ENCODE measurements at places on chromosomes 1 and 21.

GRCh38 chr1:171110621-171111326 lies 20.1 kb downstream of the FMO3 start:
- DNase-seq = no peak

GRCh38 chr1:57400048-57400447 lies 23.8 kb downstream of the DAB1 start:
- no peak for DNase-seq

DNA sequence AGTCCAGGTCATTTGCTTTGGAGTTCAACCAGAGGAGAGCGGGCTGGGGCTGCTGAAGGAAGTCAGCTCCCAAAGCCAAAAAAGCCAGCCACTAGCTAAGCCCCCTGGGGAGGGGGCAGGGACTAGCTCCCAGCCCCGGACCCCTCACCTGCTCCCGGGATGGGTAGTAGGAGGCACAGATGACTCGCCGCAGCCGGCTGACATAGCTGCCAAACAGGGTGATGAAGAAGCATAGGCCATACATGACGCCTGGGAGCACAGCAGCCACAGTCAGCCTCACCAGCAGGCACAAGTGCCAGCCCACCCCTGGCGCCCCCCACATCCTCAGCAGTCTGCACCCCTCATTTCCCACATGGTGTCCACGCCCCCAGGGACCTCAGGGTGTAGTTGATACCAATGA lies 7.4 kb downstream of the DCST2 start:
- DNase-seq = no peak

- no peak for DNase-seq
These were observed 31.9 kb downstream of the GDAP2 start for GRCh38 chr1:117897551-117897950.

DNA sequence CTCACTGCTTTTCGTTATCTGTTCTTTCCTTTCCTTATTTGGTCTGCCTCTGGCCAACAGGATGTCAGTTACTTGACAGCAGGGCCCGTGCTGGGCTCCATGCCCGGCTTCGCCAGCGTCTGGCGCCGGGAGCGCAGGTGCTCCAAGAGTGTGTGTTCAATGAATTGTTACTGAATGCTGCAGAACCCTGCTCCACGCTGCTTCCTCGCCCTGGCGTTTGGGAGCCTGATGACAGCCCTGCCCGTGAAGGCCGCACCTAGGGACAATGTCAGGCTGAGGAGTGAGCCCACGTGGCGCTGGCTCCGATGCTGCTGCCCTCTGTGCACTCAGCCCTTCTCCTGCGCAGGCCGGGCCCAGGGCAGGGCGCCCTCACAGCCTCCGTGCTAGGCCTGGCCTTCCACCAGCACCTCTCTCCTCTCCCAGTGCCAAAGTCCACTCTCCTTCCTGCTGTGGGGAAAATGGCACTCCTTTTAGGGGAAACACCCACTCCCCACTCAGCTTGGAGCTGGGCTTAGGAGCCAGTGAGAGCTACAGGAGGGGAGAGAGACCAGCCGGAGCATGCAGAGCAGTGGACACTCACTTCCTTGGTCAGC lies 51.4 kb downstream of the ACBD3 start:
- no peak for DNase-seq

DNA sequence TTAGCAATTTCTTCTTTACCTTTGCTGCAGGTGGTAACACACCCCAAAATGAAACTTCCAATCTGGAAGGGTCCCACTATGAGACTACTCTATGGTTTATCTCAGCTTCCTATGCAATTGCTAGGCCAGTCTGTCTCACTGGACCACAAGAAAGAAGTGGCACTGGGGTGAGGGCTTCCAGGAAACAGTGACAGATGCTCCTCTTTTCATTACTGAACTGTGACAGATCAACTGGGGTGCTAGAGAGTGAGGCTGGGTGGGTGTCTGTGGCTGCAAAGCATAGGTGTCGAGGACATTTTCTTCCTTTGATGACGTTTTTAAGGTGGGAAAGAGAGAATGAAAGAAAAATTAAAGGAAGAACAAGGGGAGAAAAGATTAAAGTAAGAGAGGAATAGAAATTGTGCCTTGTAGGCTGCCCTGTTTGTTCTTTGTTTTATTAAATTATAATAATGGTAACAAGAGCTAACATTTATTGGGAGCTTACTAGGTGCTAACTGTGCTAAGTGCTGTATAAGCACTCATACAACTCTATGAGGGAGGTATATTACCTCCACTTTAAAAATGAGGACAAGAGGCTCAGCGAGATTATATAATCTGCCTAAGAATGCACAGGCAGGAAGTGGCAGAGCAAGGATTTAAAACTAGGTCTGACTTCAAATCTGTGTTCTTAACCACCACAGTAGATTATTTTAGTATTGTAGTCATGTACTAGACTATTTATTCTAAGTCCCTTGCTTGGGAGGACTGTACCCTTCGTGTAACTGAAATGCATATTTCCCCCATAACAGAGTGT lies 27.8 kb upstream of the DMRTA2 start:
- no peak for DNase-seq

DNA sequence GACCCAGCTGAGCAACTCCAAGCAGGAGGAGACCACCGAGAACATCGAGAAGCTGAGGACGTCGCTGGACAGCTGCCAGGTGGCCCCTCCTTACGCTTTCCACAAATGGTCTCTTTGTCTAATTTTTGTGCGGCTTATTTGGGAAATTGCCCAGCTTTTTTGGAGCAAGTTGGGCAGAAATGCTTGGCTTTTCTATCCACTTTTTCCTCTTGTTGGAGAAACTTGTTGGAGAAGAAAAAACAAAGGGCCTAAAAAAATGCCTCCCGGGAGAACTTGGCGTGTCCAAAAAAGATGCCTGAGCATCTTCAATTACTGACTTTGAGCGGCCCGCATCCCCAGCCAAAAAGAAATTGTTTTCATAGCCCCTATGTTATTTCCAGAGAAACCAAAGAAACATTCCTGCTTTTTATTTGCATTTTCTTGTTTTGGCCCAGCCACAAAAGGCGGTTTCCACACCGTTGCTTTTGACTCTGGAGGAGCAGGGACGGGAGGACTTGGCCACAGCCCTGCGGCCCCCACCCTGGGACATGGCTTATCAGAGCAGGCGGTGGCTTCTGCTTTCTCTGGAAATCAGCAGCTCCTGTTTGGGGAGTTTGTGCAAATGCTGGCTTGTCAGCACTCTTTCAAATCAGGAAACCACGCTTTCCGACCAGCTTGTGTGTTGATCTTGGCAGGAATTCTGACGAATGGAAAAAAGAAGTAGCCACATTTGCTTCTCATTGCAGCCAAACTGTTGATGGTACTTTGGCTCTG lies 81.2 kb upstream of the EFHD2 start:
- no peak for DNase-seq

All from cortex of kidney (tissue), 1 donor.